ENCODE measurements at places on chromosomes 11 and 22. TPM values are rescaled to one million over a fixed set of nuclear protein-coding genes. Genes with fewer than 3 reads are reported as not detected.

The VSIG10L2 gene
- total RNA-seq = not detected

The DERL3 gene
- total RNA-seq = 0.62 TPM

The PDHX gene
- 47.1 TPM for total RNA-seq

The ANO1 gene
- total RNA-seq = 0.62 TPM

The VPS11 gene
- total RNA-seq = 22.1 TPM

The PLA2G6 gene
- total RNA-seq = 15.8 TPM

The OR8G1 gene
- total RNA-seq = not detected

The MB gene
- total RNA-seq = not detected

The CENPM gene
- total RNA-seq = 1.6 TPM

The UBQLN3 gene
- total RNA-seq = not detected

The TUBA8 gene
- 0.94 TPM for total RNA-seq

The TPH1 gene
- 0.47 TPM for total RNA-seq

The PTPN5 gene
- 27.5 TPM for total RNA-seq

The ATXN10 gene
- total RNA-seq = 326 TPM

The TCN1 gene
- total RNA-seq = 1.2 TPM

The CTSF gene
- 39.1 TPM for total RNA-seq

The PRAME gene
- not detected for total RNA-seq

The LRFN4 gene
- 47.7 TPM for total RNA-seq

Data from occipital lobe (tissue), 3 donors.